ENCODE measurements at places on chromosomes 7 and 10.

DNA sequence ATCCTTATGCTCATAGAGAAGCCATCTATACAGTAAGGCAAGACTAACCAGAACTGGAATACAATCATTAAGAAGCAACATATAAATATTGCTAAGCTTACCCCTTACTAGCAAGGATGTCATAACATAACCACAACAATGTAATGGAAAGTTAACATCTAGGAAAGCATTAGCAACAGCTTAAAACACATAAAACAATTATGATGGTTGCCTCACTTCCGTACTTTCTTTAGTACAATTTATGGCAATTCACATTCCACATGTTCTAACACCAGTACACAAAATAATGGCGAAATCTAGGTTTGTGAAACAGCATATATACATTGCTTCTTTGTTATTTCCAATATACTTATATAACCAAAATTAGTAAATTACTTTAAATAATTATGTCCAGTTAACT, 195.0 kb downstream of the AHR start:
- DNase-seq, result no peak

DNA sequence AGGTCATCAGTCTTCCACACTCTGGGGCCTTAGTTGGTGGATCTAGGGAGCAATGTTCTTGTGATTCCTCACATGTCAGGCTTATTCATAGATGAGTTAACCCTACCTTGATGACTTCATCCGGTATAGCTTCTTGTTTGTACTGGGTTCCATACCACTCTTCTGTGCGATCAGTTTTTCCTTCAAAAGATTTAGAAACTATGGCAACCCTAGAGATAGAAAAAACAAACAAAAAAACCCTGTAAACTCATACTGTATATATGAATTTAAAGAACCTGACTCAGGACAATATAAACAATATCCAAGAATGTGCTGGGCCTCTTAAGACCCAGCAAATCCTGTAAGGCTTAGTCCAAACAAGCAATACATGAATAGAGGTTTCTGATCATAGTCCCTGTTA, 83.5 kb downstream of the IDE start:
- DNase-seq, result no peak

DNA sequence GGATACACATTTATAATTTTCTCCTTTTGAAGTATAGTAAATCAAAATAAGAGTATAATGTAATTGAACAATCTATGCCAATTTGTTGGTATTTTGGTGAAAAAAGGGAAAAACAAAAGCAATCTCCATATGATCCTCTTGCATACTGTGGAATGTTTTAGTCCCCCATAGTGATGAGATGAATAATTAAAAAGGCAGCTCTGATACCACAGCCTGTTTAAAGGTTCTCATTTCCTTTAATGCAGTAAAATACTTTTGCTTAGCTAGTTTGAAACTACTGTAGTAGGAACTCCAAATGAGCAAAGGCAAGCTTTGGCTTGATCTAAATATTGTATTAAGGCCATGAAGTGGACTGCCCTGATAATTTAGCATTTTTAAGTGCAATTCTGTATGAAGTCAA, 77.6 kb downstream of the VTI1A start:
- no peak for DNase-seq

GRCh38 chr7:600149-601035, 80.7 kb upstream of the PDGFA start:
- DNase-seq, result no peak

- peak; percentile 61 for DNase-seq
Measured at GRCh38 chr7:80128918-80129317, 5.7 kb upstream of the GNAI1 start.

- DNase-seq, result peak; percentile 70
Measured at GRCh38 chr7:44072364-44073231, 7.2 kb upstream of the PGAM2 start.

DNA sequence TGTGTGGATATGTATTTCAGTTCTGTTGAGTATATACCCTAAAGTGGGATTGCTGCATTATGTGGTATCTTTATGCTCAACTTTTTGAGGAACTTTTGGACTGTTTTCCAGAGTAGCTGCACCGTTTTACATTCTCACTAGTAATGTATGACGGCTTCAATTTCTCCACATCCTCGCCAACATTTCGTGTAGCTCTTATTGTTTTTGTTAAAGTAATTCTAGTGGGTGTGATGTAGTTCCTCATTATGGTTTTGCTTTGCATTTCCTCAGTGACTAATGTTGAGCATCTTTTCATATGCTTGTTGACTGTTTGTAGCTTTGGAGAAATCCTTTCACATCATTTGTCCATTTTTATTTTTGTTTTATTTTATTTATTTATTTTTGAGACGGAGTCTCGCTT, 4.5 kb downstream of the STMP1 start:
- DNase-seq, result peak; percentile 78

DNA sequence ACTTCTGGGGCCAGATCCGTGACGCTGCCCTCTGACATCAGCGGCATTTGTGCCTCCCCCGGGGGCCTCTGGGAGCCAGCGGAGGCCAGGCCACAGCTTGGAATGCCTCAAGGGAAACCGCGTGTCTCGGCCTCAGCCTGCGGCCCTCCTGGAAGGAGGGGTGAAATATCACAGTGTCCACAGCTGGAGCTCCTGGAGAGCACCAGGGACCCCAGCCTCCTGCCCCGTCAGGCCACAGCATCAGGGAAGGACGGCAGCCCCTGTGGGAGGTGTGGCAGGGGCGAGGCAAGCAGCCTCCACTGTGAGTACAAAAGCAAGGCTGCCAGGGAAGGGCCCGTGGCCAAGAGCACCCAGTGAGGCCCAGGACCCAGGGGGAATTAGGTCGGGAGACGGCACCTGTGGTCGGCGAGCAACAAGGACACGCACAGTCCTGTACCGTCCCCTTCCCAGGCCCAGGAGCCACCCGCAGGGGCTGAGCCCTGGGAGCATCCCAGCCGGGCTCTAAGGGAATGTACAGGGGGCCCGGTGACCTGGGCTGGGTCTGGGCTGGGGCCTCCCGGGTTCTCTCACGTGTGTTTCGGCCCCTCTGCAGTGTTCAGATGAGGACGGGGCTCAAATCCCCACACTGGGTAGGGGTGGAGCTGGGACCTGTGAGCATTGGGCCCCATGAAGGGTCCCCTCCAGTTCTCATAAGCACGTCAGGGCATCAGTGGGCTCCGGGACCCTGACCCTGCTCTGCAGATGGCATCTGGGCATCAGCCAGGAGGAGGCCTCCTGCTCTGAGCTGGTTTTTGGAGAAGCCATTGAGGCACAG, 18.7 kb upstream of the KNDC1 start:
- DNase-seq, result no peak

GRCh38 chr7:6238309-6238925, 34.0 kb downstream of the CYTH3 start:
- no peak for DNase-seq

DNA sequence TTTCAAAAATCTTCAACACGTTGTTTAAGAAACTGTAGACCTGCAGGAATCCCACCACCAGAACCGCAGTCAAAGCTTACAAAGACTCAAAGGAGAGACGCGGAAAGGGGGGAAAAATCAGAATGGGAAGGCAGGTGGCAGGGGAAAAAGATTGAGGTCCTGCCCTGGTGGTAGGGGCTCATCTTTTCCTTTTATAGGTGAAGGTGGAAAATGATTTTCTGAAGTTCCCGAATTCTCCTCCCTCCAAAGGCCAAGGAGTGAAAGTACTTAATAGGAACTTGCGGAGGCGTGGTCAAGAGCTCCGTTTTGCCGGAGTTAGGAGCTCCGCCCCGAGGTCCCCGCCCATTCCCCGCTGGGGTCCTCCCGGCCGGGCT, 724 bp downstream of the BBIP1 start:
- DNase-seq, result peak; percentile 98

DNA sequence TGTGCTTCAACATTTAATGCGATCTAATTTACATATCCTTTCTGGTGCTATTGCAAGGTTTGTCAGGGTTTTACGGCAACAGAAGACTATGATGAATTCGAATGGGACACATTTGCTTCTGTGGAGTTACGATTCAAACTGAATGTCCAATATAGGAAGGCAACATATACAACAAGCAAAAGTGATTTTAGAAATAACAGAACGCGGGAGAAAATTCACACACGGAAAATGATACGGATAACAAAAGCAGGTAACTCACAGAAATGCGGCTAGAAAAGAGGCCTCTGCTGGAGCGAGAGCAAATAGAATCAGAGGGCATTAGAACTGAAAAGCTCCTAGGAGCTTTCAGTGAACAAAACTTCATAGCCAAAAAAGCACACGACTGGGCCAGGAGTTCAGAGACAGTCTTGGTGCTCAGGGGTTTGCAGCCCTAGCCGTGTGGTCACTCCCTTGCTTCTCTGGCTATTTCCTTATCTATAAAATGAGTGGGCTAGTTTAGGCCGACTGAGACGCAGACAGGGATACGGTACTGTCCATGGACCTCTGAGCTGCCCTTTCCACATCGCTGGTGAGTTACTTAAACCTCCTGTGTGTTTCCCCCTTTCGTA, 557 bp upstream of the TAX1BP1 start:
- DNase-seq, result no peak

GRCh38 chr10:74174521-74174920, 23.5 kb downstream of the ADK start:
- DNase-seq, result no peak

DNA sequence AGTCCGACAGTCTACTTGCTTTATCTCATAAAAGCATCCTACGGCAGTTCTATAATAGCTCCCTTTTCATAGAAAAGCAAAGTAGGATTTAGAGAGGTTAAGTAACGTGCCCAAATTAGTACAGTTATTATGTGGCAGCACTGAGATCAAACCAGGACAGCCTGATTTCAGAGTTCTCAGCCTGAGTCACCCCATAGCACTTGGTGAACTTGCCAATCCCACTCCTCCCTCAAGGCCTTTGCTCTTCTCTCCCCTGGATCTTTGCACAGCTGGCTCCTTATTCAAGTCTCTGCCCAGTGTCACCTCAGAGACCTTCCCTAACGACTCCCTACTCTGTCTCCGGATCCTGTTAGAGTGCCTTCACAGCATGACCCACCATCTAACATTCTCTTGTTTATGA, 438.0 kb upstream of the NFE2L3 start:
- no peak for DNase-seq

DNA sequence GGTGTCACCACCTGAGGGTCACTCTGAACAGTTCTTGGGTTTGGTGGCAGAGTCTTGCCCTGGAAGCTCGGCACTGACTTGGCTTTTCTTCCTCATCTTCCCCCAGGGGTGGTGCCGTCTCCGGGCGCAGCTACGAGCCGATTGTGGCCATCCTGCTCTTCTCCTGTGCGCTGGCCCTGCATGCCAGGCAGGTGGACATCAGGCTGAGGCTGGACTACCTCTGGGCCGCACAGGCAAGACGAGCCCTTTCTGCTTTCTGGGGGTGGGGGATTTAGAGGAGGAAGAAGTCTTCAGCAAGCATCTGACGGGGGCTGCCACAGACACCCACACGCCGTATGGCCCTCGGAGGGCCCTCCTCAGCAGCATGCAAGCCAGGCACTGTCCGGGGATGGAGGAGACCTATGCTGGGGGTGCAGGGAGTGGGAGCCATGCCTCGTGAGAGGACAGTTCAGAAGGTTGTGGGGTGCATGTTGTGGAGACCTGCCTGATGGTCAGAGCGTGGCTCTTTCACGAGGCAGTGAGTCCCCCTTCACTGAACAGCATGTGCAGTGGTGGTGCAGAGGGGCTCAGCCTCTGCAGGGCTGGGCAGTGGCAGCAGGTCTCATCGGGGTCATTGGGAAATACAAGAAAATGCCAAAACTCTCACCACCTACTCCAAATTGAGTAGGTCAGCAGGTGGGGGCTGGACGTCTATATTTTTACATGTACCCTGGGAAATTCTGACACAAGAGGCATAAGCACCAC, 112.4 kb downstream of the ADCY1 start:
- DNase-seq, result no peak

DNA sequence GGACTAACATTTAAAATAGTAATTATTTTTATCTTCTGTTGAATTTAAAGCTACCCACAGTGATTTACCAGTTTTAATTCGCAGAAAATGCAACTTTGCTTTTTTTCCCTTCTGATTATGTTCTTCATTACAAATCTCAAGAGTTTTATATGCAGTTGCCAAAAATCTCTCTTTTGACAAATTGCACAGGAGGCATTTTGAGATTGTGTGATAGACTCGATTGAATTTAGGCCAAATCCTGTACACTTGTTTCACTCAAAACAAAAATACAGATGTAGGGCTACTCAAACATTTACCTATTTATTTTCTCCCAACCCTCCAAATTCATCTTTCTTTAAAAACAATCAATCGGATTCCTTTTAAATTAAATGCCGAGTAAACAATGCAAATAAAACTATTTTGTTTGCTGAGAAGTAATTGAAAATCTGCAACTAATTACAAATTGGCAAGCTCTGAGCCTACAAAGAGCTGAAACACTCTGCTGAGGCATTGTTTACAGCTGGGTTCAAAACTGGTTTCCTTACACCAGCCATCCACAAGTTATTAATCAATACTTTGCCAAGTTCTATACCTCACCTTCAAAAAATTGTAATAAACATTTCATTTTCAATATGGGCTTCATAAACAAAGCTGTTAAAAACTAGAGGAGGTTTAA, 214.9 kb upstream of the TCF7L2 start:
- no peak for DNase-seq

GRCh38 chr10:4771554-4772201, 54.3 kb upstream of the AKR1E2 start:
- no peak for DNase-seq

DNA sequence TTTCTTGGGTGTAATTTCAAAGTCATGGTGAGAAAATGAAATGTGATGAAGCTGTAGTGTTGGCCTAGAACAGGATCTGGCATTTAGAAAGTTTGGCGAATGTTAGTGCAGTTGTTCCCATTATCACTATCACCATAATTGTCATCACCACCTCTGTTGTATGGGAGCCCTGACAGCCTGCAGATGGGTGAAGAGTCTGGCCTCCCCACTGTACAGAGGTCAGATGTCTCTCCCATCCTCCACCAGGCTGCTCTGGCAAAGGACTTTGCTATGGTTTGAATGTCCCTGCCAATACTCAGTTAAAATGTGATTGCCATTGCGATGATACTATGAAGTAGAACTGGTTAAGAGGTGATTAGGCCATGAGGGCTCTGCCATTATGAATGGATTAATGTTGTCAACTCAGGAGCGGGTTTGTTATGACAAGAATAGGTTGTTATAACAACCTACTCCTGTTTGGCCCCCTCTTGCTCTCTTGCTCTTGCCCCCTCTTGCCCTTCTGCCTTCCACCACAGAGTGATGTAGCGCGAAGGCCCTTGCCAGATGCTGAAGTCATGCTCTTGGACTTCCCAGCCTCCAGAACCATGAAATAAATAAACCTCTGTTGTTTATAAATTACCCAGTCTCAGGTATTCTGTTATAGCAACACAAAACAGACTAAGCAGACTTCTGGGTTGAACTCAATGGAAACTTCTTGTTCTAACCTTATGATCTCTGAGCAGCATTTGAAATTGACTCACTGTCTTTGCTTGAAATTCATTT, 90.0 kb downstream of the GRK5 start:
- no peak for DNase-seq

GRCh38 chr10:113414543-113414942, 138.3 kb upstream of the HABP2 start:
- DNase-seq, result no peak

Measured in suppressor macrophage treated with lipopolysaccharide for 1 hour (primary cell).